SJSA1 (cell line): ENCODE measurements at places on chromosomes 12 and 14.

DNA sequence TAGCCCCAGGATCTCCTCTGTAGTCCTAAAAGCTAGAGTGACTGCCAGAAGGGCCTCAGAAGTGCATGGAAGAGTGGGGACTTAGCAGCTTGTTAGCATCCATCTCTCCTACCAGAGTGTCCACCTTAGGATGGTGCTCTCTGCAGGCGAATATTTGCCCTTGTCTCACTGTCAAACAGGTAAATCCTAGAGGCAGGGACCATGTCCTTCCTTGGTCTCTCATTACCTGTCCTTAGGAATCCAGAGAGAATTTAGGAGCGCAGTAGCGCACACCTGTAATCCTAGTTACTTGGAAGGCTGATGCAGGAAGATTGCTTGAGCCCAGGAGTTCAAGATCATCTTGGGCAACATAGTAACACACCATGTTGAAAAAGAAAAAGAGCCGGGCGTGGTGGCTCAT, 21.4 kb downstream of the AGAP2 start:
- no peak for DNase-seq

DNA sequence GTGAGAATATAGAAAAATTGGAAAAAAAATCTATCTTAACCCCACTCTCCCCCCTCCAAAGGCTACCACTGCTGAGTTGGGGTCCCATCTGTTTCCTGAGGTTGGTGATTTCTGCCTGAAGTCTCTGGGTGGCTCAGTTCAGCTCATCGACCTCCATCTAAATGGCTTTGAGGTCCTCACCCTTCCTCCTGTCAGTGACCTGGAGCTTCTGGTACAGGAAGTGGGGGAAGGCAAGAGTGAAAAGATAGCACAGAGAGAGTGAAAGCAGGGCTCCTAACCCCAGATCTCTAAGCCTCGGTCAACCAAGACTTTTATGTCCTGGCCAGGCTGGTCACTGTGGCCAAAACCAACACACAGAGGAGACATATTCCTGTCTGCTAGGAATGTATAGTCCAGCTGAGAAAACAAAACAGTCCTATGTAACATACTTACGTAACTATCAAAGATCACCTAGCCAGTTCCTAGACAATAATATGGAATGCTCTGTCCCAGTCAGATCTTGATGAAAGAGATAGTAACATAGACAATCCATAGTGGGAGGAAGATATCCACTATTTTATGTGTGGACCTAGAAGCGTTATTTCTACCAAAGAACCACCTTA, 12.3 kb upstream of the KRT73 start:
- DNase-seq = peak; percentile 5

GRCh38 chr14:87461704-87462103, 531.3 kb downstream of the GALC start:
- DNase-seq = no peak

- DNase-seq = no peak
Observed at GRCh38 chr14:59148334-59148900, 40.0 kb upstream of the DAAM1 start.

- no peak for DNase-seq
Observed at GRCh38 chr14:75578786-75579337, 442 bp downstream of the FLVCR2 start.

GRCh38 chr12:98222135-98222534, 293.3 kb upstream of the TMPO start:
- DNase-seq = no peak

GRCh38 chr12:92876496-92876895, 52.6 kb downstream of the EEA1 start:
- DNase-seq = no peak

DNA sequence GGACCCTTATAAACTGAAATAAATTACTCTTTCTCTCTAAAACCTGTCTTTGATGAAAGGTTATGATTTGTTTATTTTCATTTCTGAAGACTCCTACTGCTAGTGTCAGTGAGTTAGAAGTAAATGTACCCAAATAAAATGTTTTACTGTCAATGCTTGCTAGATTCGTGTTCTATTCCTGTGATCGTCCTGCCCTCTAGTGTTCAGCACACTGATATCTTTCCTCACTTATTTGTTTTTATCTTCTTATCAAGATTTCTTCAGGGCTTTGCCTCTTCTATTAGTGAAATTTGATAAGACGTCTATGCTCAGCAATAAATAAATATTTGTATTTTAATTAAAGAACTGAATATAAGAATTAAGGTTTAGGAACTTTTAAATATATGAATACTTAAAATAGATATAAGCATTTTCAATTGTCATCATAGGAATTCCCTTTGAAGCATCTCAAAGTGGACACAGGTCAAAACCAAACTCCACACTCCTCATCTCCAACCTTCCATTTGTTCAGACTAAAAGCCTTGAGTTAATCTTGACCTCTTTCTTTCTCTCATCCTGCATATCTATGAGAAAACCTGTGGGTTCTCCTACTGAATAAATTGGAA, 75.8 kb downstream of the C12orf50 start:
- DNase-seq = no peak

DNA sequence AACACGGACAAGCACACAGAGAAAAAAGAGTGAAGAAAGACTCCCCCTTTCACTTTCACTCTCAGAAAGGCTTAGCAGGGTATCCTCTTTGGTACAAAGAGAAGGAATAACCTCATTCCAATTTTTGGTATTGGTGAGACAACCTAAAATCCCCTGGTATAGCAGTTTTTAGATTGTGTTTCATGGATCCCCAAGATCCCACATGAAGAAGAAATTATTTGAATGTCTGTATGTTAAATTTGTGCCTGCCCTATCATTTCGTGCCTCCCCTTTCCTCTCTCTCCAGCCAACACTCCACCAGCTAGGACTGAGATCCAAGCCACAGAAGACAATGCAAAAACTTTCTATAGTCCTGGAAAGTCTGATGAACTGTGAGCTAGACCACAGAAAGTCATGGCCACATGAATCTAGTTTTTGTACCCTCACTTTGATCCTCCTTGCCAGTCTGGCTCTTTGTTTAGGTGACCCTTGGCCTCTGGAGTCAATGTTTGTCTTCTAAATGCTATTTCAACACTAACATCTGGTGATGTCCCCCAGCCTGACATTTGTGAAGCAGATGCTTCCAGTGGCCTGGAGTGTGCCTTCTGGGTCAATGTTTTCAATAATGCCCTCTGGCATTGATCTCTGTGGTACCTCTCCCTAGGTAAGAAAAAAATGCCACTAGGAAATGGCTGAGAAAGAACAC, 181.9 kb upstream of the BMP4 start:
- DNase-seq = no peak

DNA sequence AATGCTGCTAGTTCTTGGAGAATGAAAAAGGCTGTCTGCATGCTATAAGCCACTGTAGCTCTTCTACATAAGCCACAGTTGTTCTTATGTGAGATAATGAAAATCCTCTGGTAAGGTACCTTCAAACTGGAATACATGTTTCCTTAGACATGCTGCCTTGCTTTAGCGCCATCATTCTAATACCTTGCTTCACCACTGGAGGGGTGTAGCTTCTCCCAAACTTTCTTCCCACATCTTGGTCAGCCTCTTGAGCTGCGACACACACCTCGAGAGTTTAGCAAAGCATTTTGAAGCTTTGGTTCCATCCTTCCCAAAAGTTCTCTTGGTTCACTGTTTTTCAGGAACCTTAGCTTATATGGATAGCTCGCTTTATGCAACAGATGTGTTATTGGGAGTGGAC, 69.5 kb downstream of the NKX2-1 start:
- DNase-seq = no peak

GRCh38 chr14:57498659-57499058, 5.0 kb upstream of the CCDC198 start:
- no peak for DNase-seq

DNA sequence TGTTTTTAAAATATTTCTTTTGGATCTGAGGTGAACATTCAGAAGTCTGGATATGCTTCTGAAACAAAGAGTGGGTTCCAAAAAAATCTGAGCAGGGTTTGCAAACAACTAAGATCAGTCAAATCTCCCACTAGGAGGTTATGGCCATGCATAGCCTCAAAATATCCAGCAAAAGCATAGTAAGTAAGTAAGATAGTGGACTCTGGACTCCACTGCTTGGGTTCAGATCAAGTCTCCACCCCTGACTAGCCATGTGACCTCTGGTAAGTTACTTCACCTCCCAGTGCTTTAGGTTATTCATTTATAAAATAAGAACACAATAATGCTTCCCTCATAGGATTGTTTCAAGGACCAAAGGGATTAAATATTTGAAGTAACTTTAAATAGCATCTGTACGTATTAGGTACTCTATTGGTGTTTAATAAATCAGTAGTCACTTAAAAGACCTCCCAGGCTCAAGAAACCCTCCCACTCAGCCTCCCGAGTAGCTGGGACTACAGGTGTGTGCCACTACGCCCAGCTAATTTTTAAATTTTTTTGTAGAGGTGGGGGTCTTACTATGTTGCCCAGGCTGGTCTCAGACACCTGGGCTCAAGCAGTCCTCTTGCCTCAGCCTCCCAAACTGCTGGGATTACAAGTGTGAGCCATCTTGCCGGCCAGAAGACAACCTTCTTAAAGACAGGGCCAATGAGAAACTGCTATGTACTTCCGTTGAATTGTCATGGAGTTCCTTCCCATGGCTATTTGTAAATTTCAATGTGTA, 95.7 kb upstream of the SOX5 start:
- DNase-seq = no peak

GRCh38 chr14:102973706-102974285, 51.3 kb downstream of the AMN start:
- DNase-seq = no peak

DNA sequence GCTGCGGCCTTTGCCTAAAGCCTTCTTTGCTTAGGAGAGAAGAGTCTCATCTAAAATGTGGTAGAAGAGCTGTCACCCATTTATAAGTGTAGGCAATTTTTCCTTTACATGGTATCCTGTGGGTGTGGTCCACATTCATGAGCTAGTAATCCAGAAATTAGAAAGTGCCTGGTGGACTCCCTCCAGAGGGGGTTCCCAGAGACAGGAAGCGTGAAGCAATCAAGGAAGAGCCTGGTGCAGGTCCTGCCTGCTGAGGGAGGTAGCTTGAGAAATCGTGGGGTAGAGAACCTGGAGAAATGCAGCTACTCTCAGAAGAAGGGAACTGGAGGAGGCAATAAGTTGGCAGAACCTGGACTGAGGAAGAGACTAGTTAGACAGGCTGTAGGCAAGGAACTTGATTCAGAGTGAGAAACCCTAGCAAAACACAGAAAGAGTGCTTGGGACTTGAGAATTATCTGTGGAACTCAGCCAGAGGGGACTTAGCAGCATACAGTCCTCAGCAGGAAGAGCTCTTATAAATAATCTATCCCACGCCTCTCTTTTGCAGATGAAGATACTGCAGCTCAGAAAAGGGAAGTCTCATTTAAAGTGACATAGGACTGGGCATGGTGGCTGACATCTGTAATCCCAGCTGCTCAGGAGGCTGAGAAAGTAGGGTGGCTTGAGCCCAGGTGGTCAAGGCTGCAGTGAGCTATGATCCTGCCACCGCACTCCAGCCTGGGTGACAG, 182.4 kb upstream of the CCND2 start:
- no peak for DNase-seq

- DNase-seq = no peak
Observed at GRCh38 chr12:52212701-52213563, 20.1 kb upstream of the KRT7 start.

DNA sequence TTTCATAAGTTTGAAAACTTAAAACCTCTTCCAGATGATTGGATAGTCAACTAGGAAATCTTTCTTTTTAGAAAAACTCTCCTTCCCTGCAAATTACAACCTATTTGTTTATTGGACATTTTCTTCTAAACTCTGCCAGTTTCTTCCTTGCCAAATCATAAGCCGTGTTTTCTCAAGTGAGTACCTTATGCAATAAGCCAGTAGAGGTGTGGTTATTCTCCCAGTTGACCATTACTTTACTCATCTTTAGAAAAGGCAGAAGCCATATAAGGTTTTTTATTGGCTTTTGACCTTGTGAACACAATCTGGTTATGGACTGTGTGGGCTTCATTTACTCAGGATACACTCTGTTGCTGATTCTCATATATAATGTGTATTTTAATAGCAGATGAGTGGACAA, 14.6 kb downstream of the ACTR6 start:
- no peak for DNase-seq

DNA sequence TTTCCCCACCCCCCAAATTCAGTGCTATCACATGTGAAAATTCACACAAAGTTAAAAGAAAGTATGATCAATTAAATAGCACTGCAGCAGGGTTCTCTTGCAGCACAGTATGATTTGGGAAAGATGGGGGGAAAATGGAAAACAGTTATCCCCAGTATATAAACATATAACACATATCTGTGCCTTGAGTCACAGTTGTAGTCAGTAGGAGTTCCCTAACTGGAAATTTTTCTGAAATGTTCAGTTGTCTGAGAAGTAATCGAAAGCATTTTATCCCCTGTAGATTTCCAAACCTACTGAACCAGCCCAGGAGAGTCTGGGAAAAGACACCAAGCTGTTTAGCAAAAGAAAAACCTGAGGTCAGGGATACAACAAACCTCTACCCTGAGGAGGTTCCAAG, 47.0 kb downstream of the C12orf50 start:
- no peak for DNase-seq

DNA sequence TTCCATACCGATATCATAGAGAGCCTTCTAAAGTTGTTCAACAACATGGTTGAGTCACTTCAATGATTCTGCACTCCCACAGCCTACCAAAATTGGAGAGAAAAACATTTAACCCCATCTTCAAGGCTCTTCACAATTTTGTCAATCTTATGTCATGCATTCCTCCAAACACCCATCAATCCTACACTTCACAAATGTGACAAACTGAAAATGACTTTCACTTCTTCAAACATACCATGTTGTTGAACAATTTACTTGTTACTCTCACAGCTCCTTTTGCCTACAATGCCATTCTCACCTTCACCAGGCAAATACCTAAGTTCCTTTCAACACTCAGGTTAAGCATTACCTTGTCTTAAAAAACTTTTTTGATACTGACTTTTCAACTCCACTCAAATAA, 88.0 kb downstream of the OSBPL8 start:
- DNase-seq = no peak

- no peak for DNase-seq
Observed at GRCh38 chr12:510071-510825, 50.5 kb downstream of the B4GALNT3 start.

- DNase-seq = no peak
Observed at GRCh38 chr12:48813465-48814261, 4.6 kb upstream of the CACNB3 start.

GRCh38 chr12:57782243-57782607, 362 bp upstream of the TSFM start:
- DNase-seq = no peak

- no peak for DNase-seq
Observed at GRCh38 chr12:2481951-2482350, 312.8 kb upstream of the FKBP4 start.

DNA sequence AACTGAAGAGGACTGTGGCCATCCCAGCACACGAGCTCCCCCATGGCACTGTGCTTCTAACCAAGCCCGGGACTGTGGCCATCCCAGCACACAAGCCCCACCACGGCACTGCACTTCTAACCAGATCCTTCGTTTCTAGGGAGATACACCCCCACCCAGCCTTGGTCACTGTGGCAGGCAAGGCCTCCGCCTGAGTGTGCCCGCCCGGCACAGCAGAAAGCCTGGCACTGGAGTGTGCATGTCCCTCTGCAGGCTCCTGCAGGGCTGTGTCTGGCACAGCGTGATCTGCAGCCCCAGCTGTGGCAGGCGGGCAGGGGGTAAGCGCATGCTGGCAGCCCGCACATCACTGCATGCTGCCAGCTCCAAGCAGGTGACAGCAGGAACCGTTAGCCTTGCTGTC, 49.8 kb downstream of the CCDC85C start:
- DNase-seq = no peak
